ENCODE measurements at places on chromosomes 12 and 14.

- DNase-seq, result no peak
Observed at GRCh38 chr12:13102461-13103195, 839 bp downstream of the GSG1 start.

DNA sequence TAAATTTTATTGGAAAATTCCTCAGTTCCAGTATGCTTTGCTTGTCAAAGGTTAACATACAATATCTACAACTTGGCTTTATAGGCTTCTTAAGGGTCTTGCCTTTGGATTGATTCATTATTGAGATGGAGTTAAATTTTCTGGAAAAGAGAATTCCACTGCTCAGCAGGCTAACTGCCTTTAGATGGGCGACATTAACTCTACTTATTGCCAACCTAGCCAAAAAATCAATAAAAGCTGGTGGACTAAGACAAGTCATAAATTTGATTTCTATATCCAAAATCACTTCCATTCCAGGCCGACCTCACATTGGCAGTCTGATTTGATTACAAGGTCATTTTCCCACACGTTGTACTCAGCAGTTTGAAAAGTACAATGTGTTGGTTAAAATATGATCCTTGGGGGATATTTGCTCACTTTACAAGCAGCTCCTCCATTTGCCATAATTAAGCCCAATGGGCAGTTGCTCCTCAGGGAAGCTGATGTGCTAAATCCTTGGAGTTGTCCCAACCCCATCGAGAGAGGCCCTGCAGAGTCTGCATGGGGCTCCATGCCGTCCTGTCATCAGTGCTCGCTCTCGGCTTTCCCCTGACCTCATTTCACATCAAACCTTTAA, 36.1 kb upstream of the CRY1 start:
- no peak for DNase-seq

- DNase-seq, result no peak
Observed at GRCh38 chr12:111256629-111257434, 112.1 kb downstream of the PHETA1 start.

- no peak for DNase-seq
Observed at GRCh38 chr14:60736494-60736893, 1.9 kb downstream of the MNAT1 start.

DNA sequence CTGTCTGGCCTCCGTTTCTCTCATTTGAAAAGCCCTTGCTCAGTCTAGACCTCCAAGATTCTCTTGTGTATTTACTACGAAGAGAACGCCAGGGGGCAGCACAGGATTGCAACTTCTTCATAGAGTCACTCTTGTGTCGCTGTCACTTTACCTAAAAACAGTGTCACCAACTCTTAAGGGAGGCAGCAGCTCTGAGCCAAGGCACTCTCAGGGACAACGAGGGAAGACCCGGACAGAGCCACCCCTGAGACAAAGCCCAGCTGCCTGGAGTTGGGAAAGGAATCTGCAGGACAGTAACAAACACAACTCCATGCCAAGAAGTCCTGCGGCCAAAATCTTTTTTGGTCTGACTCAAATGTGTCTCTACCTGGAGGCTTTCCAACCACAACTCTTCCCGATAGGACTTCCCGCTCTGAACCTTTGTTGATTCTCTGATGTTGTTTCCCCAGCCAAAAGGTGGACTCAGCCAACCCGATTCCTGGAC, 9.6 kb upstream of the RPAP3 start:
- DNase-seq, result peak; percentile 26

- no peak for DNase-seq
Observed at GRCh38 chr12:77830583-77831351, at the start of gene NAV3. Gene NAV3, plus strand, starts transcription at chr12:77830894. Its CDS starts 568 bp downstream, at chr12:77831462.

GRCh38 chr14:67815573-67816225, 691 bp downstream of the ZFYVE26 start:
- DNase-seq, result no peak

DNA sequence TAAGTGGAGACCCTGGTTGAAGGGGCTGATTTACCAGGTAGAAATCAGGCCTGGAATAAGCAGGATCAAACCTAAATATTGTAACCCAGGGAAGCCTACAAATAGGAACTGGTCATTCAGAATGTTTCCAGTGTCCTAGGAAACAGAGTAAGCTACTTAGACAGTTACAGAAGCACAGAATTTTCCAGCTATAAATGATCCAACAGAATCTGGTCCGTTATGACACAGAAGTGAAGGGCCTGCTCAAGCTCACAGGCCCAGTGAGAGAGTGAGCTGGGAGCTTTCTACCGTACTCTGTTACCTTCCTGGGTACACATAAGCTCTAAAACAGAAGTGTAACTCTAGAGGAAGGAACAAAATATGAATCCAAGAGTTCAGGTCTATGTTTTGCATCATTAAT, 119.1 kb downstream of the TTC7B start:
- no peak for DNase-seq

DNA sequence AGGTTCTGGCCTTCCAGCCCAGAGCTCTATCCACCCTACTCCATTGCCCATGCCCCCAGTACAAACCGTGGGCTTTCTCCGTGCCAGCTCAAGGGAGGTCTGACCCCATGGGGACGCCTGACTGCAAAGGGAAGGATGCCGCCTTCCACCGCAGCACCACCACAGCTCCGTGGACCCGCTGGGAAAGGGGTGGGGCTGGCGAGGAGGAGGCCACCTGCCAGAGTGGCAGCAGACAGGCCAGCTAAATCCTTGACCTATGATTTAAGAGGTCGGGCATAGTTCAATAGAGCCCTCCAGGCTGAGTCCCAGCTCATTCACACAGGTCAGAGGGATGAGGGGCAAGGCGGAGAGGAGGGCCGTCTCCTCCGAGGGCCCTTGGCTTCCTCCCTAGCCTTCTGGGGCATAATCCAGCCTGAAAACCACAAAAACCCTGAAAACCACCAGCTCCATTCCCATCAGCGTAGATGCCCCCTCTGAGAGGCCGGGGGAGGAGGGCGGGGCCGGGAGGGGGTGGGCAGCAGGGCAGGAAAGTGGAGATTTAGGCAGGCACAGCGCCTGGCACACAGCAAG, 14.9 kb upstream of the FIGNL2 start:
- DNase-seq, result no peak

DNA sequence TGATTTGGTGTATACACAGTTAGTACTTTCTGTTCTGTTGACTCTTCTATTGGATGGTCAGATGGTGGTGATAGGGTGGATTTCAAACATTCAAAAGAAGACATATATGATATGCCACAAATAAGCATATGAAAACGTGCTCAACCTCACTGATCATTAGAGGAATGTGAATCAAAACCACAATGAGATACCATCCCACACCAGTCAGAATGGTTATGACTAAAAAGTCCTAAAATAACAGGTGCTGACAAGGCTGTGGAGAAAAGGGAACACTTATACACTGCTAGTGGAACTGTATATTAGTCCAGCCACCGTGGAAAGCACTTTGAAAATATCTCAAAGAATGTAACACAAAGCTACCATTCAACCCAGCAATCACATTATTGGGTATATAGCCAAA, 425.5 kb downstream of the C12orf50 start:
- DNase-seq, result no peak
